ENCODE measurements at places on chromosomes 7 and 10.

GRCh38 chr7:108135446-108136190, 5.5 kb upstream of the LAMB4 start:
- H3K27ac ChIP-seq: no peak overlapping the region
- H3K27me3 ChIP-seq: no peaks in the 10 kb centered on the region
- no peaks in the 10 kb centered on the region for H3K4me1 ChIP-seq
- no peak for DNase-seq

DNA sequence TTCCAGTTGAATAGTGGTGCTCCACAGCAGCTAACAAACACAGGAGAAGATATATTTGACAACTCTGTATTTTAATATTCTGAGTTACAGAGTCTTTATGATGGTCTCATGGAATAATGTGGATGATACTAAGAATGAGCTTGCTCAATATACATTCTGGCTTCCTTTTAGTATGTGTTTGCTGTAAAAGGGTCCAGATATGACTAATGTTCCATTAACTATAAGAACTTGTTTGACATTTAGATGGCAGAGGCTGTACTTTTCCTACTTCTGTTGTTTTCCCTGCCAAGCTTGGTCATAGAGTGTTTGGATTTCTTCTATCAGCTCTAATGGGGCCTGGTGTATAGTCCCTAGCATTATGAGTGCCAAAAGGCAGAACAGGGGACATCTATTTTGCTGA, 61.5 kb upstream of the GPR22 start:
- no peak overlapping the region for H3K4me3 ChIP-seq
- no peaks in the 10 kb centered on the region for H3K27me3 ChIP-seq
- no peak for DNase-seq
- no peaks in the 10 kb centered on the region for H3K36me3 ChIP-seq

- no peak overlapping the region for H3K27ac ChIP-seq
- no peak for DNase-seq
- H3K4me3 ChIP-seq: no peak overlapping the region
- H3K36me3 ChIP-seq: peaks cover 71% of the 10 kb centered on the region
- no peaks in the 10 kb centered on the region for H3K4me1 ChIP-seq
Observed at GRCh38 chr7:5217396-5217795, 27.4 kb downstream of the WIPI2 start.

DNA sequence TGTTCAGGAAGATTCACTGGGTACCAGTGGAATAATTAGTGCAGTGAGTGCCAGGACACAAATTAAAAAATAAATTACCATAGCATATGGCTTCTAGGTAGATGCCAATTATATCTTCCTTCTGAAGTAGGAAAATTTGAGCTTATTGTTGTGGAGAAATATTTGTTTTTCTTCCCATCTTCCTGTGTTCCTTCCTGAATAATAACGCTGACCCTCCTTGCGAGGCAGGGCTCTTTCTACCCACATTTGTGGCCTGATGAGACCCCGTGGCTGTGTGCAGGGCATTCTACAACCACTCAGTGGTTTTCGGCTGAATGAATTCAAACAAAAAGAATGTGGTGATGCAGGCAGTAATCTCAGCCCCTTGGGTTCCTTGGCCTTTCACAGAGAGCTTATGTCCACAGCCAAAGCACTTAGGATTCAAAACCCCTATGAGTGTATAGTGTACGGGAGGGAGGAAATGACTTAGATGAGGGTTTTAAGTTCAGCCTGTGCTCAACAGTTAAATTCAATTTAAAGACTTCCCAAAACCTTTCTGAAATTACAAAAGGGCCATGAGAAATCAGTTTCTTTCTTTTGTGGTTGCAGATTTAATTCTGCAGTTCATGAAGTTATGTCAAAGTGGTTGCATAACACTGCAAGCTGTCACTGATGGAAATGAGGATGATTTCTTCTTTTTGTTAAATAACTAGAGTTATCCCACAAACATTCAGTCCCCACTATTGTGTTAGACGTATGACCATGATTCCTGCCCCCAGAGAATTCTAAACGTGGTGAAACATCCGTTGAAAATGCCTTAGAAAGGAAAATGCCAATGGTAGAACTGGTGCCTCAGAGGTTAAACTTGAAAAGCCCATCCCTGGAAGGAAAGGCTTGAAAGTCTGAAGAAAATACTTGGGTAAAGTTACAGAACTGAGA, 255.3 kb downstream of the FZD1 start:
- no peak overlapping the region for H3K27ac ChIP-seq
- no peaks in the 10 kb centered on the region for H3K27me3 ChIP-seq
- no peak overlapping the region for H3K4me3 ChIP-seq
- no peak for DNase-seq
- H3K36me3 ChIP-seq: no peaks in the 10 kb centered on the region

GRCh38 chr10:73552819-73553715, 38.1 kb downstream of the USP54 start:
- DNase-seq: no peak
- no peak overlapping the region for H3K27ac ChIP-seq
- H3K4me3 ChIP-seq: no peak overlapping the region
- no peaks in the 10 kb centered on the region for H3K27me3 ChIP-seq
- H3K4me1 ChIP-seq: no peaks in the 10 kb centered on the region

DNA sequence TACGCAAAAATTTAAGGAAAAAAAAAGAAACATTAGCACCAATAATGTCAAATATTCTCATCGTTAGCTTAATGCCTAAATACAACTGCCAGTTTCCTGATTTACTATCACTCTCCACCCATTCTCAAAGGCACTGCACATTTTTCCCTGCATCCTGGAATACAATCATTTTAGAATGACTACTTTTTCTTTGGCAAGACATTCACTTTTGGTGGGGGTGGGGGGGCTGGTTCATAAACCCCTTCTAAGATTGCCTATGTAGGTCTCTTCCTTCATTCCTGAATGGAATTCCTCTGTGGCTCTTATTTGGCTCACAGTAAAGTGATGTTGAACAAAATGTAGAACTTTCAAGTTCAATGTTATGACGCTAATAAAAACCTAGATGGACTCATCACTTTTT, 74.3 kb downstream of the RNLS start:
- H3K27ac ChIP-seq: no peak overlapping the region
- no peaks in the 10 kb centered on the region for H3K36me3 ChIP-seq
- no peaks in the 10 kb centered on the region for H3K4me1 ChIP-seq
- no peak for DNase-seq

GRCh38 chr10:43256531-43257346, 10.1 kb downstream of the RASGEF1A start:
- no peaks in the 10 kb centered on the region for H3K27me3 ChIP-seq
- no peaks in the 10 kb centered on the region for H3K36me3 ChIP-seq
- H3K4me1 ChIP-seq: no peaks in the 10 kb centered on the region
- no peak for DNase-seq
- no peak overlapping the region for H3K4me3 ChIP-seq
- no peak overlapping the region for H3K27ac ChIP-seq

GRCh38 chr7:156768698-156769472, 124.1 kb downstream of the LMBR1 start:
- no peaks in the 10 kb centered on the region for H3K36me3 ChIP-seq
- DNase-seq: no peak
- no peak overlapping the region for H3K27ac ChIP-seq
- H3K4me1 ChIP-seq: peaks cover 16% of the 10 kb centered on the region
- no peaks in the 10 kb centered on the region for H3K27me3 ChIP-seq

DNA sequence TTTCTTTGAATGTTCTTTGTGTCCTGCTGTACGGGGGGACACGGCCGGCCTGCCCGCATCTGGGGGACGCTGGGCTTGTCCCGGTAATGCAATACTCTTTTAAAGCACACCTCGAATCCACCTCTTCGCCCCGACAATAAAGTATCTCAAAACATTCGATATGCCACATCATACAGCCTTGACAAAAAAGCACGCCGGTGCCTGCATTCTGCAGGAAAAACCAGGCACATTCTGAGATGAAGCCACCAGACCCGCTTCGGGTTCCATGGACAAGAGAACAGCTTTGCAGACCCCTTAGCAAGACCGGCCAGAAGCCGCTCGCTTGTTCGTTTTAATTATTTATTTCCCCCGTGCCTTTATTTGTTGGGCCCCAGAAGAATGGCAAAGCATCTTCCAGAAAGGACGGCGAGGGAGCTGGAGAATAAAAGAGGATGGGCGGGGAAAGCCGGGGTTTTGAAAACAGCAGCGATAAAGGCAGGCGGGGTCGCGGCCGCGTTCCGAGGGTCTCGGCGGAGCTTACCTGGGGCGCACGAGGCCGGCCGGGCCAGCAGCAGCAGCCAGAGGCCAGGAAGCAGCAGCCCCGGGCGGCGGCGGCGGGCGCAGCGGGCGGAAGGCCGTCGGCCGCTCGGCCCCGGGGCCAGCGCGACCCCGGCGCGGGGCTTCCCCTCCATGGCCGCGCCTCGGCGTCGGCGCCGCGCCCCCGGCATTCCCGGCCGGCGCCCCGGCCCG, 462 bp downstream of the KIAA1549 start:
- H3K4me3 ChIP-seq: peak overlapping the region; percentile 23
- H3K27ac ChIP-seq: no peak overlapping the region
- no peaks in the 10 kb centered on the region for H3K27me3 ChIP-seq
- H3K36me3 ChIP-seq: no peaks in the 10 kb centered on the region

GRCh38 chr7:66974986-66975590, 20.3 kb downstream of the SBDS start:
- no peaks in the 10 kb centered on the region for H3K4me1 ChIP-seq
- no peak overlapping the region for H3K27ac ChIP-seq
- DNase-seq: no peak
- no peaks in the 10 kb centered on the region for H3K36me3 ChIP-seq
- H3K4me3 ChIP-seq: no peak overlapping the region

GRCh38 chr7:127905021-127905420, 126.2 kb downstream of the LRRC4 start:
- no peaks in the 10 kb centered on the region for H3K36me3 ChIP-seq
- DNase-seq: no peak
- H3K27me3 ChIP-seq: no peaks in the 10 kb centered on the region
- H3K27ac ChIP-seq: no peak overlapping the region

DNA sequence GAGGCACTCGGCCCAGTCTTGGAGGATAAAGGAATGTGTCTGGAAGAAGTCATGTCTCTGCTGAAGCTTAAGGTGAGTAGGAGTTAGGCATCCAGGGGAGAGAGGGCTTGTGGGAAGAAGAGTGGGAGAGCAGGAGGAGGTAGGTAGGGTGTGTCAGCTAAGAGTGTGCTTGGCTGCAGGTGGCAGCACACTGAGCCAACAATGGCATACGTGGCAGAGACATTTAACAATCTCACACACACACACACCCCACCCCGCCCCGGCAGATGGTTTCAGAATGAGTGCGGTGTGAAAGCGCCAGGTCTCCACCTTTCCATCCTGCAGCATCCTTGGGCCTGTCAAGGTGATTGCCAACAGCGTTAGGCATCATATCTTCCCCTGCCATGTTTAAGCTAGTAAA, 11.2 kb upstream of the ARPC1A start:
- H3K4me1 ChIP-seq: peaks cover 11% of the 10 kb centered on the region
- H3K4me3 ChIP-seq: no peak overlapping the region
- DNase-seq: no peak
- no peaks in the 10 kb centered on the region for H3K36me3 ChIP-seq

- DNase-seq: peak; percentile 42
- H3K27me3 ChIP-seq: peaks cover 14% of the 10 kb centered on the region
- no peak overlapping the region for H3K27ac ChIP-seq
- no peaks in the 10 kb centered on the region for H3K36me3 ChIP-seq
- no peaks in the 10 kb centered on the region for H3K4me1 ChIP-seq
- H3K4me3 ChIP-seq: no peak overlapping the region
Observed at GRCh38 chr10:93573051-93573909, 6.8 kb downstream of the FFAR4 start.

GRCh38 chr10:14508725-14509124, 178.0 kb upstream of the FRMD4A start:
- no peak overlapping the region for H3K27ac ChIP-seq
- H3K36me3 ChIP-seq: no peaks in the 10 kb centered on the region
- no peaks in the 10 kb centered on the region for H3K4me1 ChIP-seq
- DNase-seq: no peak

- no peak overlapping the region for H3K4me3 ChIP-seq
- H3K27ac ChIP-seq: no peak overlapping the region
- DNase-seq: no peak
- H3K4me1 ChIP-seq: peaks cover 27% of the 10 kb centered on the region
- no peaks in the 10 kb centered on the region for H3K27me3 ChIP-seq
- no peaks in the 10 kb centered on the region for H3K36me3 ChIP-seq
Observed at GRCh38 chr7:36158321-36158605, 5.2 kb downstream of the EEPD1 start.

- no peak for DNase-seq
- H3K27ac ChIP-seq: no peak overlapping the region
- no peaks in the 10 kb centered on the region for H3K36me3 ChIP-seq
- H3K27me3 ChIP-seq: no peaks in the 10 kb centered on the region
- no peak overlapping the region for H3K4me3 ChIP-seq
- no peaks in the 10 kb centered on the region for H3K4me1 ChIP-seq
Observed at GRCh38 chr7:121547544-121548092, 151.5 kb upstream of the FAM3C start.

Measured in adrenal gland (tissue), 19 donors.